ENCODE measurements at places on chromosomes 1 and 21. TPM values are rescaled to one million over a fixed set of nuclear protein-coding genes. Genes with fewer than 3 reads are reported as not detected.

DIO1 gene
- total RNA-seq, result not detected

ZDHHC18 gene
- 10.4 TPM for total RNA-seq

SPRR2E gene
- not detected for total RNA-seq

CLDN14 gene
- 0.27 TPM for total RNA-seq

Measured in fibroblast of the aortic adventitia (primary cell).